GM18507 (cell line): ENCODE measurements at places on chromosomes 6 and 20.

- DNase-seq: no peak
Measured at GRCh38 chr20:56005389-56005715, at the start of gene CBLN4. Gene CBLN4 (minus strand): TSS chr20:56005519. CDS start chr20:56004171, 1,348 bp downstream.

GRCh38 chr6:122869437-122870024, 80.5 kb downstream of the SMPDL3A start:
- no peak for DNase-seq

DNA sequence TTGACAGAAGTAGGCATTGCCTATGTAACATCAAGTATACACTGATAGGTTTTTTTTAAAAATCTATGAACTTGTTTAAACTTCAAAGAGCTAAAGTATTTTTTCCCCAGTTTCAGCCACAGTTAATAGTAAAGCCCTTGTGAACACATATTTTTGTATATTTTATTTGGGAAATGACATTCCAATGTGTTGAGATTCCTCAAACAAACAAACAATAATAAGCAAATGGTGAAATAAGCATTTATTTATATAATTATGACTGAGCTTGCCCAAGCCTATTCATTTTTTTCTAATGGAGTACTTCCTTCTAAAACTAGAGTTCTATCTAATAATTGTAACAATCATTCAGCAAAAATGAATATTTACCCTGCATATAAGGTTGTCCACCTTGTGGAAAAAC, 12.5 kb downstream of the SYCP2 start:
- no peak for DNase-seq

DNA sequence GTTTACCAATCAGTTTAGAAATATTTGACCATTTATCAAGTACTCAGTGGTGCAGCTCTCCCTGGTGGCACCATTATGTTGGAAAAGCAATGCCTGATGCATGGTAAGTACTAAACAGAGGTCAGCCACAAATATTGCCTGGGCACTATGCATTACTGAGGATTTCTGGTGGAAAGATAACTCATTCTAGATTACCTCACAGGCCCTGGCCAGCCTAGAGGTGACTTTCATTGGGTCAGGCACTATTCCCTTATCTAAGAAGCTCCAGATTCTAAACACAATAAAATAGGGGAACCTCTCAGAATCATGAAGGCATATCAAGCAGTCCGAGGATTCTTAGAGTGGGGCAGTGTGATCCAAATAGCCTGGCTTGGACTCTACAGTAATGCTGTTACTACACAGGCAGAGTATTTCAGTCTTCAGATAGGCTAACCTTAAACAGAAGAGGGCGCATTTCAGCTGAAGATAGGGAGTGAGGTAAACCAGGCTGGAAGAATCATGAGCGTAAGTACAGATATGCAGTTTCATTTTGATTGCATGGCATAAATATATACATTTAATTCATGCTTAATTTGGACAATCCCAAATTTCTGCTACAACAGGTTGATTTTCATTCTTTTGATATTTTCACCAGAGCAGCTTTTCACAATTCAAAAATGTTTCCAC, 12.1 kb downstream of the LGSN start:
- no peak for DNase-seq

GRCh38 chr20:3128275-3128984, 31.2 kb downstream of the FASTKD5 start:
- DNase-seq: no peak

GRCh38 chr6:44614396-44614795, 226.9 kb downstream of the CDC5L start:
- no peak for DNase-seq

- DNase-seq: no peak
Measured at GRCh38 chr6:128538763-128539162, 18.4 kb upstream of the PTPRK start.

DNA sequence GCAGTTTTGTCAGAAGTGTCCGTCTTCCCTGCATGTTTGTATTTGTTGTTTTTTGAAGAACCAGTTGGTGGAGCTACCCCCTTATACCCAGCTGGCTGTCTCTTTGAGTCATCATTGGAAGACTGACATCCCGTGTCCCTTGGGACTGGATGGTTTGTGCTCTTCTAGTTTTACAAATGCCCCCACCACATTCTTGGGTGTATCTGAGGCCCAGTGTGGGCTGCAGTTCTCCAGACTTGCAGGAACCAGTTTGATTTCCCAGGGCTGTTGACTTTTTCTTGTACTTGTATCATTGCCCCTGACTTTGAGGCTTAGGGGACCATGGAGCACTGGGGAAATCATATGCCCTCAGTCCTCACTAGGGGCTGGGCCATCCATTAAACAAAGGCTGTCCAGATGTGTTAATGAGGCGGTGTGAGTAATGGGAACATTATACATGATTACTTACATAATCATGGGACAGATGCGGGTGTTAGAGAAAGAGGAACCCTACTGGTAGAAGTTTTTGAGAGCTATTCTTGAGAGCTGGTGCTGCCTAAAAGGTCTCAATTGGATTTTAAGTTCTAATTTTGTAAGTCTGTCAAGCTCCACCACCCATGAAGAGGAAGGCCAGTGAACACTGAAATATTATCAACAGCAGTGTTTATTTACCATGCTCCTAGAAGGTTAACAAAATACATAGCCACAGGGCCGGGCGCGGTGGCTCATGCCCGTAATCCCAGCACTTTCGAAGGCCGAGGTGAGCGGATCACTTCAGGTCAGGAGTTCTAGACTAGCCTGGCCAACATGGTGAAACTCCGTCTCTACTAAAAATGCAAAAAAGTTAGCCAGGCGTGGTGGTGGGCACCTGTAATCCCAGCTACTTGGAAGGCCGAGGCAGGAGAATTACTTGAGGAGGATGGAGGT, 8.5 kb downstream of the JARID2 start:
- no peak for DNase-seq

- no peak for DNase-seq
Measured at GRCh38 chr6:167993169-167993568, 4.3 kb upstream of the KIF25 start.

DNA sequence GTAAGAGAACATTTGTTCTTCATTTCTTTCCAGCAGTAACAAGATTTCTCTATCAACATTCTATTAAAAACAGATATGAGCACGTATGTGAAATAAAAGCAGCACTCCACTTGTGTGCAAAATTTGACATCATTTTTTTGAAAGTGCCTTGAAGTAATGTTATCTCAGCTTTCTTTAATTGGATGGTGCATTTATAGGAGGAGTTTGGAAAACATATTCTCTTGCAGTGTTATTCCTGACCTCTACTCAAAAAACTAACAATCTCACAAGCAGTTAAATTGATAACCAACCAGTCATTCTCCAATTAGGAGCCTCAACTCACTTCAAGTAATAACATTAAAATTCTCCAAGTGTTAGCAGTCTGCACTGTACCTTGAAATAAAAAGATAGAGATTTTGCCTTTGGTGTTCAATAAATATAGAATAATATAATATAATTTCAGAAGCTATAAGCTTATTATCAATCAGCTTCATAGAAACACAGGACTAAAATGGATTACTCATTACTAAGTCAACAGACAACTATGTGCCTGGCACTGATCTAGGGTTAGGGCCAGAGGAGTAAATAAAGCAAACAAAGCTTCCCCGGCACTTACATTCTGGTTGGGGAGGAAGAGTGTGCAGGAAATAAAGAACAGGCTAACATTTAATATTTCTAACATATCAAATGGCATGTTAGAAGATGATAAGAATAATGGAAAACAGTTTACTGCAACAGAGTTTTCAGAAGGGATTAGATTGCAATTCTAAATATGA, 149.0 kb upstream of the SGK1 start:
- no peak for DNase-seq

- DNase-seq: no peak
Measured at GRCh38 chr6:156437121-156437879, 339.9 kb upstream of the ARID1B start.

DNA sequence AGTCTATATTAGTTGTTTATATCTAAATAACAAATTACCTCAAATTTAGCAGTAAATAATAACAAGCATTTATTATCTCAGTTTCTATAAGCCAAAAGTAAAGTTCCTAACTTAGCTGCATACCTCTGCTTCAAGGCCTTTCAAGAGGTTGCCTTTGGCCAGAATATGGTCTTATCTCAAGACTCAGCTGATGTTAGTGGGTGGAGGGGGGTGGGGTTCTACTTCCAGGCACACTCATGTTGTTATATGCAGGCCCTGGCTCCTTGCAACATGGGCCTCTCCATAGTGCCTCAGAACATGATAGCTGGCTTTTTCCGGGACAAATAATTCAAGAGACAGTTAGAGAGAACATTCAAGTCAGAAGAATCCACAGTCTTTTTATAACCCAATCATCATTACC, 266.0 kb downstream of the ADGRB3 start:
- DNase-seq: no peak

GRCh38 chr6:24581084-24581669, 64.8 kb downstream of the KIAA0319 start:
- no peak for DNase-seq

GRCh38 chr6:169800116-169800667, 48.8 kb downstream of the ERMARD start:
- DNase-seq: no peak

- no peak for DNase-seq
Measured at GRCh38 chr6:134046054-134046453, 6.4 kb downstream of the SLC2A12 start.

- DNase-seq: no peak
Measured at GRCh38 chr6:166862978-166863530, 93.3 kb downstream of the RNASET2 start.

DNA sequence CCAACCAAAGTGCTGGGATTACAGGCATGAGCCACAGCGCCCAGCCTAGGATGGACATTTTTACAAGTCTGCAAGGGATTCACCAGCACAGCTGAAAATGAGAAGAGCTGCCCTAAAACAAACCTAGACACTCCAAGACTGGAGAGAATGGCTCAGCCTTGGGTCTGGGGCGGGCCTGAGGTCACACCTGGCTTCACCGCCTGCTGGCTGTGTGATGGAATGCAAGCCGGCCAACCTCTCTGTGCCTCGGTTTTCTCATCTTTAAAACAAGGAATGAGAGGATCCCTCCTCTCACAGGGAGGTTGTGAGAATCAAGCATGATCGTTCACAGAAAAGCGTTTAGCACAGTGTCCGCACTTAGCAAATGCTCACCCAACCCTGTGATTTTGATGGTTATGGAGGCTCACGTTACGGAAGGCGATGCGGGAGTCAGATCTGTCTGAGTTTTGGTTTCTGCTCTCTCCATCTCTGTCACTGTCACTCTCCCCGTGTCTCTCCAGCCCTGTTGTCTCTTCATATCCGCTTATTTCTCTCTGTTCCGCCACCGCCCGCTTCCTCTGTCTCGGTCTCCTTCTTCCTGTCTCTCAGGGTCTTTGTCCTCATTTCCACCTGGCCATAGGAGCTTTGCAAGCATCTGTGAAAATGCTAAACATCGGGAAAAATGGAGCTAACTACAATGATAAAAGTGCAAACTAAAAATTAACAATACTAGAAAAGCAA, 47.6 kb downstream of the CEBPB start:
- DNase-seq: no peak

- DNase-seq: no peak
Measured at GRCh38 chr20:19210391-19211155, 1.9 kb upstream of the SLC24A3 start.

GRCh38 chr6:63660757-63661156, 25.2 kb downstream of the PHF3 start:
- DNase-seq: no peak

GRCh38 chr6:23091795-23092194, 522.4 kb downstream of the HDGFL1 start:
- DNase-seq: no peak

- DNase-seq: no peak
Measured at GRCh38 chr6:56663344-56663743, 20.7 kb upstream of the DST start.

GRCh38 chr6:147109707-147110106, 94.5 kb upstream of the STXBP5 start:
- no peak for DNase-seq

- no peak for DNase-seq
Measured at GRCh38 chr6:14728396-14729024, 517.4 kb upstream of the JARID2 start.

DNA sequence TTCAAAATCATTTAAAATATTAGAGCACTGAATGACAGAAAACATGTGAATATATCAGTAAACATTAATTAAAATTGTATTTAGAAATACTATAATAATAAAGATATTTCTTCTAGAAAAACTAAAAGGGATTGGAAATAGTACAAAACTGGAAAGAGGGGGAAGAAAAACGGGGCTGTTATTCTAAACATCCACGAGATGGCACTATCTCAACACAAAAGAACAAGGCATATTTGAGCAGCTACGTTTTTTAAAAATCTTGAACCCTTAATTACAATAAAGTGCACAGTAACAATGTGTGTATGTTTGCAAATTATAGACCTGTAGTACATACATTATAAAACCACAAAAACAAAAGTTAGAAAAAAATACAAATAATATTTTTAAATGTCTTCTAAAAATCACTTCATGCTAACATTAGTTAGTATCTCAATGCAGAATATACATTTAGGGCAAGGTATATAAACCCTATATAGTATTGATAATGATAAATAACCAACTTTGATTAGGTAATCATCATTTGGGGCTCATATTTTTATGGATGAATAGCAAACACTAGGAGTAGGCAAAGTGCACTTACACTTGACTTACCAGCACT, 42.5 kb upstream of the PNISR start:
- DNase-seq: no peak

DNA sequence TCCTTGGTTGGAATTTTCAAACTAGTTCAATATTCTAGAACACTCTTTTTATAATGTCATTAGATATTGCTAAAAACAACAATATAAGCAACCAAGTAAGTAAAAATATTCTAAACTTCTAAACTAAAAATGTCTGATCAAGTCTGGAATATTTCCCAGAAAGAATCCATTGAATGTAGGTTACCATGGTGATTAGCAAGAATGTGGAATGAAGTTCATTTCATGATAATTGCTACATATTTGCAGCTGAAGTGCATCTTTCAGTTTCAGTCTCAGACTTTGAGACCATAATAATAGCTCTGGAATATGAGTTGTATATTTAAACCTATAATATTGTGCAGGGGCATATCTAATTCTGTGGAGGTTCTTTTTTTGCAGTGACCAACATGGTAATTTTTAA, 61.0 kb upstream of the NKAIN2 start:
- no peak for DNase-seq

GRCh38 chr6:158954753-158955152, 45.2 kb downstream of the RSPH3 start:
- no peak for DNase-seq

DNA sequence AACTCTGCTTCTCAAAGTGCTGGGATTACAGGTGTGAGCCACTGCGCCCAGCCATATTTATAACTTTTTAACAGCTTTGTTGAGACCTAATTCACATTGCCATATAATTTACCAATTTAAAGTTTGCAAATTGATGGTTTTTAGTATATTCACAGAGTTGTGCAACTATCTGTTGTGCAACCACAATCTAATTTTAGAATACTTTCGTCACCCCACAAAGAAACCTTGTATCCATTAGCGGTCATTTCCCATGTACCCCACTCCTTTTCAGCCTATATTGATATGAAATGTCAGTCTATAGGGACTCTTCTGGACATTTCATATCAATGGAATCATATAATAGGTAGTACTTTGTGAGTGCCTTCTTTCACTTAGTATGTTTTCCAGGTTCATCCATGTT, 55.8 kb downstream of the FOXO3 start:
- no peak for DNase-seq

GRCh38 chr6:156474507-156475120, 302.6 kb upstream of the ARID1B start:
- DNase-seq: no peak
